ENCODE measurements at places on chromosomes 2 and 18.

- no peak for DNase-seq
Observed at GRCh38 chr2:202091476-202091875, 18.4 kb downstream of the KIAA2012 start.

- no peak for DNase-seq
Observed at GRCh38 chr2:2263196-2263829, 67.8 kb downstream of the MYT1L start.

DNA sequence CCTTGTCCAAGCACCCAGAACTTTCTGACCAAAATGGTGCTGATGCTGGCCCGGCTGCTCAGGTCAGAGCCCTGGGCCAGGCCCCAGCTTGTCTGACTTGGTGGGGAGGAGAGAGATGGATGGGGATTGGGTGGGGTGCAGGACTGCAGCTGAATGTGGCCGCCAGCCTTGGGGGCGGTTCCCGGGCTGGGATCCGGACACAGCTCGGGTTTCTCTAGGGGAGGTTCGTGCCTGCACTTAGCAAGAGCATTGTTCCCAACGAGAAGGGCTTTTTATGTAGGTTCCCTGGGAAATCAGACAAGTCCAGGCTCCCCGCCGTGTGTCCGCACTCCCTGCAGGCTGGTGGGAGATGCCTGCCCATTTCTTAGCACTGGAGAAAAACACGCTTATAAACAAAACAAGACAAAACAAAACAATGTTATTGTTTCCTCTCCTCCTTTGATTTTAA lies 50.5 kb upstream of the HS6ST1 start:
- DNase-seq = no peak

DNA sequence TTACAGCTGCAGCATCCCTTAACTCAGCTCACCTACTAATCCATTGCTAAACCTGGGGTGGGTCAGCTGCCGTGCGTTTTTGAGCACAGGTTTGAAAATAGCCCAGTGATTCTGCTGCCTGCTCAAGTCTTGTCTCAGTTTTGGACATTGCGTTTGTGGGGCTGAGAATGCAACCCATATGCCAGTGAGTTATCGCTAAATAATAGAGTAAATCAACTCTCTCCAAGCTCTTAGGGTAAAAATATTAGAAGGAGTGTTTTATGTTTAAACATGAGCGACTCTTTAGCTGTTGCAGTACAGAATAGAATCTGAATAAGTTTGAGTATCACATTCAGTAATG lies 2.1 kb downstream of the TSHZ1 start:
- DNase-seq = peak; percentile 35

GRCh38 chr2:11566383-11566782 lies 32.5 kb downstream of the GREB1 start:
- no peak for DNase-seq

- no peak for DNase-seq
Observed at GRCh38 chr2:95274291-95275150, at the start of gene PROM2. Gene PROM2 (plus strand): TSS chr2:95274449. CDS start chr2:95274586, 137 bp downstream.

DNA sequence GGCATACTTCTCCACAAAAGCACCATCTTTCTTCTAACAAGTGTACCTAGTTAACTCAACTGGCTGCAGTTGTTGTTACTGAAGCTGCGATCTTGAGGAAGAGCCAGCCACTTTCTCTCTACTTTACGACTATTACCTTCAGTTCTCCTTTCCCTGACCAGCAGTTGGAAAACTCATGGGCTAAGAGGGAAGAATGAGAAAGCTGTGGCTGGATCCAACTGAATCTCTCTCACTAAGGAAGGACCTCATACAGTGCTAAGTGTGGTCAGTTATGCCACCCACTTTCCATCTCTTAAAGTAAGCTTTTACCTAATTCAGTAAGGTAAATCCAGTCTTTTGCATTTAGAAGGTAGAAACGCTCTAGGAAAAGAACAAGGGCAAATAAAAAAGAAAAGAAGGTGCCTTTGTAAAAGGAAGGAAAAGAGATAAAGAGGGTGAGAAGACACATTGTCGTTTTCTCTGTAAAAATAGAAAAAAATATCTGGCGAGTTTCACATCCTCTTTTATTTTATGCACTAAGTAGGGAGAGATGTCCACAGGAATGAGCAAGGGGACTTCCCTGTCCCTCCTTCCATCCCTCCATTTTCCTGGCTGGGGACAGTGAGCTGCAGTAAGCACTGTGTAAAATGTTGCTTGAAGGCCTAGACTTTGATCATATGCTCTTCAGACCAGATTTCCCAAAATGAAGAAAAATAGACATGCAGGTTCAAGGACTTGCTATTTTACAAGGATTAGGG lies 73.4 kb downstream of the PLEKHM3 start:
- no peak for DNase-seq

GRCh38 chr2:200472853-200473464 lies 36.9 kb downstream of the KCTD18 start:
- DNase-seq = no peak

DNA sequence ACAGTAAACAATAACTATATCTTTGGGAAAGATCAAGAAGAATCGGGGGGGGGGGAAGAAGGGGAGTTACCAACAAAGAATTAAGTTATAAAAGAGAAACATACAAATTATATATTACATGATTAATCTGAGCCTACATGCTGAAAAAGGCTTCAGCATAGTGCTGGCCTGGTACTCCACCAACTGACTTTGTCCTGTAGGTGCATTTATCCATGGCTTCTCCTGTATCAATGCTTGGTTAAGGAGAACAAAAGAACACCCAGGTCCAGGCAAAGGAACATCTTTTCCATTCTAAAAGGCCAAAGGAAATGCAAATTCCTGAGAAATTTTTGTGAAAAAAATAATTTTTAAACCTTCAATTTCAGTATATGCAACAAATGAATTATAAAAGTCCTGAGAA lies 24.2 kb downstream of the RPRD1A start:
- DNase-seq = no peak

DNA sequence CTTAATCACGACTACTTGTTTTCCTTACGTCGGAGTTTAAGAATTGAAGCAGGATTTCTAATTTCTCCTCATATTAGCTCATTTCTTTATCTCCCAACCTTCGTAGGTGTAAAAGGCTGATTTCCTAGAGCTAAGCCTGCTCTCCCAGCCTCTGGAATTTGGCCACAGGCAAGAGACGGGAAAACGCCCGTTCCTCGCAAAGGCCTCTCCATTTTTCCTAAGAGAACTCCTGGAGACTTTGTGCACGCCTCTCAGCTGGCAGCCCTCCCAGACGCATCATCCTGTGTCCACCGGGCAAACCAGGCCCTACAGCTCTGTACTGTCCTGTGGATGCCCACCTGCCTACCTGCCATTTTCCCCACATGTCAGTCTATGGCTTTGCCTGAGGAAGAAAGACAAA lies 106.3 kb downstream of the FTCDNL1 start:
- DNase-seq = no peak

DNA sequence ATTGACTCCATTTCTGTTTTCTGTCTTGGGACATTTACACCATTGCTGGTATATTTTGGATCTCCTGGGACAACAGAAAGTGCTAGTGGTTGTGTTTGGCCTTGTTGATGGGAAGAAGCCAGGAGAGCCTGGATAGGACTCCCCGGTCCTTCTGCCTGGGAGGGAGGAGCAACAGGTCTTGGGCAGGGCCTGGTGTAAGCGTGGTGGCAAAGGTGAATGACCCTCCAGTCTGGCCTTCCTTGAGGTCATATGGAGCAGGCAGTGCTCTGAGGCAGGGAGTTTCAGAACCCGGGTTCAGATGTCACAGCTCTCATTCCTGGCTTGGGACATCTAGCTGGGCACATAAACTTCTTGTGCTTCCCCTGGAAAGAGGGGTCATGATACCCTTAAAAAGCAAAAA lies 56.0 kb upstream of the RBM44 start:
- no peak for DNase-seq

- no peak for DNase-seq
Observed at GRCh38 chr2:33796511-33796910, 197.4 kb upstream of the FAM98A start.

DNA sequence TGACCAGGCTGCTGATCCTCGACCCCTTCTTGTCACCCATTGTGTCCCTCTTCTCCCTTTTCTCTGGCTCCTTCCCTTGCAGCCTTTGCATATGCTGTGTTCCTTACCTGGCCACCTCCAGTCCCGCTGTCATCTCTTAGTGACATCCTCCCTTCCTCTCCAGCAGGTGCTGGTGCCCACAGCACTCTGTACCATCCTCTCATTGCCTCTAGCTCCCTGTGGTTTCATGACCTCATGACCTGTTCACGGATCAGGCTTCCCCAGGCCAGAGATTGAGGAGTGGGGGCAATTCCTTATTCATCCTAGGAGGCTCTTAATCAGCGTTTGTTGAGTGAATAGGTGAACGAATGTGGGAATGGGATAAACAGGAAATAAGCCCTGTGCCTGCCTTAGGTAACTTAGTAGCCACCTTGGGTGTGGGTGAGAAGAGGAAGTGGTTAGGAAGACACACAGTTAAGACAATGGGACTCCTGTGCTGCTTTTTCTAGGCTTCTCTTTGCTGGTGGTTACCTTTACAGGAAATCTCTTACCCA lies 35.5 kb downstream of the ITGA6 start:
- no peak for DNase-seq

DNA sequence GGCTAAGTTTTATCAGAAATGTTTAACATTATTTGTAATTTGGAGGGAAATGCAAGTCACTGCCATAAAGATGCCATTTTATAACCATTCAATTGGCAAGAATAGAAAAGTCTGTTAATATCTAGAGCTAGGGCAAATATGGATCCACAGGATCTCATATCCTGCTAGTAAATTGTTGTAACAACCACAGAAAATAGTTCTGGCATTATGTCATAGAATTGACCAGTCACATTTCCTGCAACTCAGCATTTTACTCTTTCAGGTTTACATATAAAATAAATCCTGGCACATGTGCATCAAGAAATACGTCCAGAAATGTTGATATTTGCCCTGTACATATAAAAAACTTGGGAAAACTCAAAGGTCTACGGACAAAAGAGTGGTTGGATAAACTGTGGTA lies 32.9 kb downstream of the OSBPL6 start:
- no peak for DNase-seq

DNA sequence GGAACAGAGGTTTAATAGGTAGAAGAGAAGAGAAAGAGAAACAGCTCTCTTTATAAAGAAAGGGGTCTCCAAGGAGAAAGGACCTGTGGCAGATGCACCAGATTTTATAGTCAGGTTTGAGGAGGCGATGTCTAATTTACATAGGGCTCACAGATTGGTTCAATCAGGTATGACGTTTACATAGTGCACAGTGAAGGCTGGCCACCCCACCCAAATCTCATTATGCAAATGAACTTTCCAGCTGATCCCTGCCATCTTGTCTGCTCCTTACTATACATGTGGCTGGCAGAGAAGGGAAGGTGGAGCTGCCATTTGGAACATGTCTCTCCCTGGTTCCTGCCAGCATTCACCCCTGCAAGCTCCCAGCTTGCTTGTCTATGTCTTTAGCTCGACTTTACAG lies 557.8 kb downstream of the SUCLG1 start:
- no peak for DNase-seq

GRCh38 chr18:28903306-28903705 lies 726.4 kb upstream of the CDH2 start:
- no peak for DNase-seq

DNA sequence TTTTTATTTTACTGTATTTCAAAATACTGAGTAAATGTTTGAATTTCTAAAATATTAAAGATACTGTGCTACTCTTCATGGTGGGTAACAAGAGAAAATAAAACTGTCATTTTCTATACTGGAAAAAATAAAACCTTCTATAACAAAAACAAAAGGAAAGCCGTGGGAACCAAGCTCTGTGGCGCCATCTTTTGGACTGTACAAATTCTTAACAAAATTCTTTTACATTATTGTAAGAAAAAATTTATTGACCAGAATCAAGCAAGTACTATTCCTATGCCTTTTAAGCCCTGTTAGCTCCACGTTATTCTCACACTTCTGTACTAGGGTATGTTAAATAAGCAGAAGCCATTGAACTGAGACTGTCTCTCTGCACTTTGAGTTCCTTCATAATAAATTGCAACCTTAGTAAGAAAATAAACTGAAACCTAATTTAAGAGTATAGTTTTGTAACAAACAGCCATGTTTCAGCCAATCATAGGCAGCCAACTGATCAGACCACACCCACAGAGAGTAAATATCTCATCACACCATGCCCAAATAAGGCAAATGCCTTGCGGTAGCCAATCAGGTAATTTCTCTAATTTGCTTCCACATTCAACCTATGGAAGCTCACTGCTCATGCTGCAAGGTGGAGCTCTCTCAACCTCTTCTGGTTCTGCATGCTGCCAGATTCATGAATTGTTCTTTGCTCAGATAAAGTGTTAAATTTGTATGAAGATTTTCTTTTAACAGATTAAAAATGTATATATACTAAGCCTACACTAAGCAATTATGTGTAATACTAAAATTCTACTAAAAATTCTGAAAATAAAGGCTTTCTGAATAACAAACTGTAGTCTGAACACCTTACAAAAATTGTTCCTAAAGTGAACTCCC lies 42.2 kb downstream of the HIBCH start:
- no peak for DNase-seq

DNA sequence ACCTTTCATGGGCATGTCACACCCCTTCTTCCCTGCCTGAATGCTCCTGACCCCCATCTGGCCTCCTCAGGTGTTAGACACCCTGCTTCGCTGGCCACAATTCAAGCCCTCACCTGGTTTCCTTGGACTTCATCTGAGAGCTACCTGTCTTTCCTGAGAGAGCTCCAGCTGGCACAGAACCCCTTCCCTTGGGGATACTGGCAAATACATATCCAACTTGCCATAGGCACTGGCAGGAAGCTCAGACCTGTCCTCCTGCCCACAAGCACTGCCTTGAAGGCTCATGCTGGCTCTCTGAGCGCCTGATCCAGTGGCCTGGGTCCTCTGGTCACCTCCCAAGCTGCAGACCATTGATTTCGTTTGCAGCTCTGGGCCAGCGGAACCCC lies 74.1 kb upstream of the MAP4K3 start:
- no peak for DNase-seq

GRCh38 chr2:7937082-7937481 lies 744.8 kb upstream of the ID2 start:
- DNase-seq = peak; percentile 50

DNA sequence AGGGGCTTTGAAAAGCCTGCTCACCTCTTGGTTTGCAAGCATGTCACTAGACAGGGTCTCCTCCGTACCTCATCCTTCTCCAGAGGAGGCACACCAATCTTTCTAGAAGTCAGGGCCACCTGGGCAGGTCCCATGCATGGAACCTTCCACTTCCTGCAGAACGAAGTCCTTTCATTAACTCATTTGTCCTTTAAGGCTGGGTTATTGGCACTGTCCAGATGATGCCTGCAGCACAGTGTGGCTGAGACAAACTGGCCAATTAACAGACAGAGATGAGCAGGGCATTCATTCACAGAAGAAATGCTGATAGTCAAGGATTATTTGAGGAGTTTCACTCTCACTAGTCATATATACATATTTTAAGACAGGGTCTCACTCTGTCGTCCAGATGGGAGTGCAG lies 245.3 kb downstream of the TFCP2L1 start:
- no peak for DNase-seq

GRCh38 chr2:111659361-111660333 lies 224.3 kb downstream of the ANAPC1 start:
- no peak for DNase-seq

All from spinal cord (tissue), 10 donors.